ENCODE measurements at places on chromosomes 13 and 19. TPM values are rescaled to one million over a fixed set of nuclear protein-coding genes. Genes with fewer than 3 reads are reported as not detected.

ZNF682 gene
- total RNA-seq: 3.4 TPM

BSG gene
- total RNA-seq: 328 TPM

ARHGAP33 gene
- total RNA-seq: 10.2 TPM

CYP4F12 gene
- total RNA-seq: 3.5 TPM

C19orf18 gene
- total RNA-seq: not detected

APOC4 gene
- not detected for total RNA-seq

Measured in esophagus muscularis mucosa (tissue), 4 donors.